ENCODE measurements at places on chromosomes 11 and 22.

- DNase-seq: no peak
Measured at GRCh38 chr11:73281201-73281741, 9.1 kb downstream of the P2RY6 start.

DNA sequence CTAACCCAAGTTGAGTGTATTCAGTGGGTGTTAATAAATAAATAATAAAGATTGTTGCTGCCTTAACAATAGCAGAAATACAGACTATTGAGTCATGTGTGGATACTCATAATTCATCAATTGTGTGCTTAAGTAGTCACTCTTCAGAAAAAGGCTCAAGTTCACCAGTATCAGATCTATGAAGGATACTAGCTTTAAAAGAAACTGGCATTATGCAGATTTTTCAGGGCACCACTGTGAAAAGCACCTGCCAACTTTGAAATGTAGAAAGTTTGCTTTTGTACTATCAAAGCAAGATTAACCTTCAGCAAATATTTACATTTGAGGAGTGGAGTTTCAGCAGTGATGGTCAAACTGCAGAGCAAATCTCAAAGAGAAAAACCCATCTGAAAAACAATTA lies 20.1 kb upstream of the SYTL2 start:
- peak; percentile 23 for DNase-seq

- no peak for DNase-seq
Measured at GRCh38 chr11:15206791-15207190, 92.1 kb downstream of the INSC start.

DNA sequence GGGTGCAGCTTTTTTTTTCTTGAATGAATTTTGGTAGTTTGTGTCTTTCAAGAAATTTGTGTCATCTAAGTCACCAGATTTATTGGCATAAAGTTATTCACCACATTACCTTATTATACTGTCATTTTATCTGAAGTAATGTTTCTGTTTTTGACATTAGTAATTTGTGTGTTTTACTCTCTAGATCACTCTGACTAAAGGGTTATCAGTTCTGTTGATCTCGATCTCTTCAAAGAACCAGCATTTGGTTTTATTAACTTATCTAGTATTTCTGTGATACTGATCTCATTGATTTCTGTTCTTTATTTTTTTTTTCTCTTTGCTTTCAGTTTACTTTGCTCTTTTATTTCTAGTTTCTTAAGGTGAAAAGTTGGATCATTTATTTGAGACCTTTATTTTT lies 55.5 kb downstream of the PDHX start:
- DNase-seq: no peak

GRCh38 chr22:50665738-50666137 lies 6.9 kb upstream of the SHANK3 start:
- no peak for DNase-seq

DNA sequence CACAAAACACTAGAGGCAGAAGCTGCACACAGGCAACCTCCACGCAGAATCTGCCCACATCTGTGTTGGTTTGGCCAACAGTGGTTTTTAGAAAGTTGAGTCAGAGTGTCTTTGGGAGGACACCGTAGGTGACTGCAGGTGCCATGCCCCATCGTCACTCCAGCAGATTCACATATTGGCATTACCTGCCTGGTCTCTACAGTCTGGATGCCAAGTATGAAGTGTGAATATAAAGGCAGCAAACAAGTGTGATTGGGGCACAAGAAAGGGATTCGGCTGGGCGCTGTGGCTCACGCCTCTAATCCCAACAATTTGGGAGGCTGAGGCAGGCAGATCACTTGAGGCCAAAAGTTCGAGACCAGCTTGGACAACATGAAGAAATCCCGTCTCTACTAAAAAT lies 11.0 kb upstream of the FXYD2 start:
- no peak for DNase-seq

GRCh38 chr11:68076371-68077042 lies 37.7 kb downstream of the TCIRG1 start:
- no peak for DNase-seq

DNA sequence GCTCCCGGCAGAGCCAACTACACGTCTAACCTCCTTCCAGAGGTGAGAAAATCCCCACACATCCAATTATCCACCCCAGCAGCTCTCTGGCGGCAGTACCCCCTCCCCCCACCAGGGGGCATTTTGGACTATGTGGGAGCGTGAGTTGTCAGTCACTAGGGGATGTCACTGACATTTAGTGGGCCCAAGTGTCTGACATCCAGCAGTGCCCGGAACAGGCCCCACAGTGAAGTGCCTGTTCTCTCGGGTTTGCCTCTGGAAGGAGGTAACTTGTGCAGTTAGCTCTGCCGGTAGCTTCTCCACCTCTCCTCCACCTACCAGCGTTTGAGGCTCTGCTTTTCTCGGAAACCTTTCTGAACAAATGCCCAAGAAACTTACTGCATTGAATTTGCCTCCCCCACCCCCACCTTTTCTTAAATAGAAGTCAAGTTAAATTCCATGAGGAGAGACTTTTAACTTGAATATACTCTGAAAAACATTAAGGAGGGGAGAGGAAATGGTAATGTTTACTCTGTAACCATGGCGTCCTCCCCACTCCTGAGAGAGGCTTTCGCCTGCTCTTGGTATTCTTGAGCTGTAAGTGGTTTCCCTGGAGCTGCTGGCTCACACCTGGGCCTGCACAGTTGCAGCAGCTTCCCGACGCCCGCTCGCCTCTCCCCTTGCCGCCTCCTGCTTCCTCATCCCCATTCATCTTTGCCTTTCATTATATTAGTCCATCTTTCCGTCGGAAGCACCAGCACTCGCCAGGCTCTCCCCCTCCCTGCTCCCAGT lies 112.8 kb downstream of the WNT7B start:
- DNase-seq: peak; percentile 69

GRCh38 chr22:20999350-21000206 lies 2.3 kb downstream of the THAP7 start:
- DNase-seq: no peak

DNA sequence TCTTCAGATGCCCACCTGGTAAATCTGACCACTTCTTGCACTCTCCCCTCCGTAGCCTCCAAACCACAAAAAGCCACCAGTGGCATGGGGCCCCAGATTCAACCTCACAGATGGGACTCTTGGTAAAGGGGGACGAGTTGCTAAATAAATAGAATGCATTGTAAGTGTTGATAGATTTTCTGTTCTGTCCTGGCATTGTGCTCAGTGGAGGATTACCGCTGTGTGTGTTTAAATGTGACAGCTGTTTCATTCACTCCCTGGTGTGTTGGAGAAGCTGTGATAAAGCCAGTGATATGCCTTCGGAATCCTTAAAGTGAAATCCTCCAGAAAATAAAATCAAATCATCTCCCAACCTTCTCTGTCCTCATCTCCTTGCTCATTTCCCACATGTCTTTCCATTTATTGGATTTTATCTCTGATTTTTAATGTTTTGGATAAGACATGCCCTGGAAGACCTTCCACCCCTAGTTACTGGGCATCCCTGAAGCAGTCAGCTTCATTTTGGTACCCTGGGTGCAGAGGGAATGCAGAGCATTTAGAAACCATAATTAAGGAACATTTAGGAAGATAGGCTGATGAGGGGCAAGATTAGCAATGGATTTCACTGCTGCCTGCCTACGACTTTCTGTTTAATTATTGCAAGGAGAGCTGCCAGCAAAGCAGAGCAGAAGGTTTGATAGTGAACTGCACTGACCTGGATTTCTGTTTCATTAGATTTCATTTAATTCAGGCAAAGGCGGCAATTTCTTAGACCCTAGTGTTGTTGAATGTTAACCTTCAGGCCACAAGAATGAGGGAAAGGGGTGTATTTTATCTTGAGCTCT lies 460.9 kb upstream of the KIRREL3 start:
- no peak for DNase-seq

- DNase-seq: peak; percentile 96
Measured at GRCh38 chr11:69280994-69281393, 13.0 kb upstream of the MYEOV start.

DNA sequence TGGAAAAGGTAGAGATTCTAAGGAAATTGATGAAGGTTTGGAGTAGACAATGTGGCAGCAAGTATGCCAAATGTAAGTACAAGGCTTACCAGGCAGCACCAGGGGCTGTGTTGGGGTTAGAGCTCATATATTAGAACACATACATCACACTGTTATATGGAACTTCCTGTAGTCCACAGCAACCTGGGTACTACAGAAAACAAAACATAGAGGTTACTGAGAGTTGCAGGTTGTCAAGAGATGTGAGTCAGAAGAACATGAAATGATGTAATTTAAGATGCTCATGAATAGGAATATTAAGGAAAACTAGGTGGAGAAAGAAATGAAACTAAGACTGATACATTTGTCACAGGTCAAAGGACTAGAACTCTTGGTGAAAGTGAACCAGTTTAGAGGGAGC lies 22.0 kb downstream of the FAT3 start:
- peak; percentile 32 for DNase-seq

GRCh38 chr11:85643191-85643614 lies 4.6 kb upstream of the TMEM126A start:
- no peak for DNase-seq

GRCh38 chr22:17472932-17473331 lies 90.4 kb upstream of the SLC25A18 start:
- DNase-seq: no peak

DNA sequence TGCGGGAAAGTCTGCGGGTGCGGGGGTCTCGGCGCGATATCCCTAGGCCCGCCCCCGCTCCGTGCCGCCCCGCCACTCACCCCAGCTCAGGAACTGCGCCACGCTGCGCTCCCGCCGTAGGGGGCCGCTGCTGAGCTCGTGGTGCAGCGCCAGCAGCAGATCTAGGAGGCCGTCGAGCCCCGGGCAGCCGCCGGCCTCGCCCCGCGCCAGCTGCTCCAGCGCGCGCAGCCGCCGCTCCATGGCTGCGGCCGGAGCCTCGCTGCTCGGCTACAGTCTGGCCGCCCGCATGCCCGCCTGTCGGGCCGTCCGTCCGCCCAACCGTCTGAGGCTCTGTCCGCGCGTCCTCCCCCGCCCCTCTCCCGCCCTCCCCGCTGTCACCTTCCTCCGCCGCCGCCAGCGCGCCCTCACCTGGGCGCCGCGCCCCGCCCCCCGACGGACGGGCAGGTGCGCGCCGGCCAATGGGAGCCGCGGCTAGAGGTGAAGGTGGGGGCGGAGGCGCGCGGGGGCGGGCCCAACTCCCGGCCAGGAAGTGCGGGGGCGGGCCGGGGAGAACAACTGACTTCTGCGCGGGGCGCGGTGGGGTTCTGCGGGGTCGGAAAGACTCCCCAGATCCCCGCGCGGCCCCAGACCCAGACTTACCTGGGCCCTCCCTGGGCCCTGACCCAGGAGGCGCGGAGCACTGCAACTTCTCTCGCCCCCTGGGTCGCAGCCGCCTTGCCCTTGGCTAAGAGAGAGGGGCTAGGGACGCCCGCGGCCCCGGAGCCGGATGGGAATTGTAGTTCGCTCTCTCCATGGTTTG lies at the start of gene CDC42BPG:
CDC42BPG (minus strand) TSS at position 324 of the 799 bp plus-strand sequence; CDS start at position 240, 84 bp downstream.
- DNase-seq: peak; percentile 92

DNA sequence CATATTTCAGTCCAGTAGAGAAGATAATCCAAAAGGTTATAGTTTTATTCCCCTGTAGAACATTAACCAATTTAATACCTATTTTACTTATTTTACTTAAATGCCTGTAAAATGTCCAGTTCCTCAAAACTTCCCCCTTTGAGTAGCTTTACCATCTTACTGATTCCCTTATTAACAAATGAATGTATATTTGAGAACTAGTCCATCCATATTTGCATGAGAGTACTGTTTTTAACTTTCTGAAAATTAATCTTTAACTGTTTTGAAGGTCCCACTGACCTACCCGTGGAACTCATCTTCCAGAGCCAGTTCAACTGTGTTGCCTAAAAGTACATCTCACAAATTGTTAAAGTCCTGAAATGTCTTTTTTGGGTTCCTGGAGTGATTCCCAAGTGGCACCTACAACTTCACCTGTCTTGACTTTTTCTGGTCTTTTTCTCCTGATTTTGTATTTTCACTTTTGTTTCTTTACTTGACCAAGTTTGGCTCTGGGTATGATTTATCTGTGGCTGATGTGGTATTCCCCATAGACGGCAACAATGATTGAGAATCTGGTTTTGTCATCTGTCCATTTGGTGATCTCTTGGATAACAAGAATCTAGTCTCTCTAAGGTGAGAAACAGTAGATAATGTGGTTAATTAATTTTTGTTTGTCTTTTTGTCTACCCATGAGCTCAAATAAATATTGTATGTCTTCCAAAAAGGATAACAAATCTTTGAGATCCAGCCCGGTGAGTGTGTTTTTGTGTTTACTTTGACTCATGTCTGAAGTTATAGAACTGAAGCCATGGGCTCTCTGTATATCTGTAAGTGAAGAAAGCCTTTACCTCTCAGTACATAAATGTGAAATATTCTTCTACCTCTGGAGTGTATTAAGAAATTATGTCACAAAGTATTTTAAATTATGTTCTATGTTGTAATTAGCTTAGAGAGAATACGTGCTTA lies 174.2 kb downstream of the ETS1 start:
- peak; percentile 61 for DNase-seq

DNA sequence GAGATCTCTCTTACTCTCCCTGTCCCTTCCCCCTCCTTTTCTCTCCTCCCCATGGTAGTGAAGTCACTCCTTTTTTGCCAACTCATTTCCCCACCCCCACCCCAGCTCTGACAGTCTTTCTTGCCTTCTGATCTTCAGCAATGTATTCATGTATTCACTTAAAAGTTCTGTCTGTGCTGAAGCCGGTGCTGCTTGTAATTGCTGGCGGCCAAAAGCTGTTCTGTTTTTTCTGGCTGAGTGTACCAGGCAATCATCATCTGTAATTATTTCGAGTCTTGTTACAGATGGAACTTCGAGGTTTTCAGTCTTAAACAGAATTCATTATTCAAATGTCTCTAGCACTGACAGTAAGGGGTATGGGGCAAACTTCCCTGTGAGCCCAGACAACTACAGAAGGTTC lies 99.5 kb downstream of the SPATA19 start:
- DNase-seq: no peak

GRCh38 chr11:26219183-26220117 lies 112.5 kb upstream of the ANO3 start:
- DNase-seq: no peak

DNA sequence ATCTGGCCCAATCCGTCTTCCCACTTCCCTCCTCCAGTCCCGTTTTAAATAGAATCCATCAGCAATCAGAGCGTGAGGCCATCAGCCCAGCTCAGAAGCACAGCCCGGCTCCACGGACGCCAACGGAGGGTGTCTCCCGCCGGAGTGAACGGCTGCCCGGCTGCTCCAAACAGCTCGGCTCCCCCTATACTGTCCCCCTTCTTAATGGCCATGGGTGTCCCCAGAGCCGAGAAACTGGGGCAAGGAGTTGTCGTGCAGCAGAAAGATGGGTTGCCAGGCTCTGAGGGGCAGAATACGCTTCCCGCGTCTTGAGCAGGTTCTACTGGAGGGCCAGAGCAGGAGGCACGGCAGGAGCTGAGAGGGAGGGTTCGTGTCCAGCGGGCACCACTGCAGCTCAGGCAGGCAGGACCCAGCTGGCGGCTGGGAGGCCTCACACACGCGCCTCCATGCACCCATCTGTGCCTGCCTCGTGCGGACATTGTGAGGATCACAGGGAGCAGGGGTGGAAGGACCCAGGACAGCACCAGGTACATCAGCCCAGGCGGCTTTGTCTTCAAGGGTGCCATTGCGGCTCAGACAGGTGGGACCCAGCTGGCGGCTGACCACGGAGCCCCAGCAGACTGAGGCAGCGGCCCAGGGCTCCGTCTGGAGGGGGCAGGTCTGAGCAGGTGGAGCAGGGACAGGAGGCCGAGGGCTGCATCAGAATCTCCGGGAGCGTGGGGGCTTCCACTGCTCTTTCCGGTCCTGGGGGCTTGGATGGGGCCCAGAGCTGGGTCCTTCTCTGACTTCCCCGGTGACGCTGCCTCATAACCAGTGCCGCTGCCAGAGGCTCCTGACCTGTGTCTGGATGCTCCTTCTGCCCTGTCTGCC lies 882.7 kb downstream of the BRD1 start:
- DNase-seq: no peak

All from epithelial cell of esophagus (primary cell).